SK-N-SH (cell line): ENCODE measurements at places on chromosomes 12 and 14. TPM values are rescaled to one million over a fixed set of nuclear protein-coding genes. Genes with fewer than 3 reads are reported as not detected.

KLHL33 gene
- not detected in 2 replicates for polyA plus RNA-seq

KRT85 gene
- polyA plus RNA-seq: not detected in 2 replicates

OR6C2 gene
- polyA plus RNA-seq: not detected in 2 replicates

DNAJC22 gene
- polyA plus RNA-seq: 4.5 and 5.3 TPM in 2 replicates

TBK1 gene
- polyA plus RNA-seq: 8.2 and 11.5 TPM in 2 replicates

PTCSC3 gene
- polyA plus RNA-seq: not detected in 2 replicates

RNASE3 gene
- polyA plus RNA-seq: not detected in 2 replicates

TMTC3 gene
- polyA plus RNA-seq: 2.8 and 3.7 TPM in 2 replicates

GDF3 gene
- polyA plus RNA-seq: not detected in 2 replicates

FBXO33 gene
- polyA plus RNA-seq: 4.2 and 6.3 TPM in 2 replicates

LRFN5 gene
- polyA plus RNA-seq: not detected in 2 replicates

FOXM1 gene
- polyA plus RNA-seq: 17.0 and 29.9 TPM in 2 replicates

ANO4 gene
- polyA plus RNA-seq: 9.4 and 14.1 TPM in 2 replicates

KRT6A gene
- polyA plus RNA-seq: not detected in 2 replicates

FBLN5 gene
- polyA plus RNA-seq: 36.7 and 39.8 TPM in 2 replicates

CCDC198 gene
- polyA plus RNA-seq: not detected in 2 replicates
